Stimulated activated naive CD8-positive, alpha-beta T cell treated with anti-CD3 and anti-CD28 coated beads, Interleukin-15, Interleukin-2, amounts not matched to agents 100 U/mL and 50 U/mL, for 24 hours (primary cell): ENCODE measurements at places on chromosomes 1 and 21.

GRCh38 chr1:209787551-209787950 lies 3.2 kb upstream of the C1orf74 start:
- no peak for DNase-seq

- peak; percentile 41 for DNase-seq
Measured at GRCh38 chr1:68120136-68120791, 69.8 kb upstream of the DIRAS3 start.

GRCh38 chr1:175499595-175500382 lies 243.6 kb downstream of the TNR start:
- DNase-seq: no peak

- DNase-seq: no peak
Measured at GRCh38 chr1:201354901-201355295, 22.6 kb downstream of the TNNT2 start.

GRCh38 chr1:30120245-30121000 lies 603.0 kb downstream of the MATN1 start:
- DNase-seq: no peak

DNA sequence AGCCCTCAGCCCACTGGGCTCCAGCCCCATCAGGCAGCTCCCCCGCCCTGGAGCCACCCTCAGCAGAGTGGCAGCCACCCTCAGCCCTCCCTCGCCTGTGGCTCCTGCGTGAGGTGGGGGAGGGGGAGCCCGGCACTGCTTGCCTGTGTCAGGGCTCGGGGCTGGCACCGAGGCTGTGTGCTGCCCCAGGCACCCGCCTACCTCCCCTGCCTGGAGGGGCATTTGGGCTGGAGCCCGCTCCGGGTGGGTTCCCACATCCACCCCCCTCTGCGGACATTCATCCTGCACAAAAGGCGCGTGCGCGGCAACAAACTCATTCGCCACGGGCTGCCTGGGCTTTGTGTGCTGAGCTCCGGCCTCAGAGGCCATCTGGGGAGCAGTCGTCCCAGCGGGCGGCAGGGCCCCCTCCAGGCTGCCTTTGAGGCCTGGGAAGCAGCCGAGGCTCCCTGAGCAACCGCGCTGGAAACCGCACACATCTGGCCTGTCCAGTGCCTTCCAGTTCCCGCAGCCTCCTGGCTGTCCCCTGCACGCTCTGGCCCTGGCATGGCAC lies 12.6 kb upstream of the TNFRSF14 start:
- DNase-seq: no peak

DNA sequence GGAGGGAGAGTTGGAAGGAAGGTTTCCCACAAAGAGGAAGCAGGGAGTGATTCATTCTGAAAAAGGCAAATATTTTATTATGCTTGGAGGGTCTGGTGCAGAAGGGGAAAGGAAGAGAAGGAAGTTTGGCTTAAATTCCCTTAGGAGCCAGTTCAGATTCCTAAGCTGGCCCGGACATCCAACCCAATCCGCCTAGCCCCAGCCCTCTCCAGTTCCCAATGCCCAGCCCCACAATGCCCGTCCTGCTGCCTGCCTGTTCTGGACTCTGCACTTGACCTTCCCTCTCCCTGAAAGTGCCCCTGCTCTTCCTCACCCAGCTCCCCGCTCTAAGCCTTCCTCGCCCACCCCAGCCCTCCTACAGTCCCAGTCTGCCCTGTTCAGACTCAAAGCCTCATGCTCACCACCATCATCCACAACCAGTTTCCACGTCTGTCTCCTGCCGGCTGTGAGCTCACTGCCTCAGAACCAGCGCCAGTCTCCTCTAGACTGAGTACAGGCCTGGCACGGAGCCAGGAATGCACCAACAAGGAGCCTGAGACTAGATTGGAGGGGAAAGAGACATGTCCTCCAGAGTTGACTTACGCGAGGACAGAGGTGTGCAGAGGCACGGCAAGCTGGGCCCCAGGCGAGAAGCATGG lies 18.9 kb downstream of the CAPN2 start:
- DNase-seq: no peak

GRCh38 chr21:36992671-36993070 lies 13.8 kb upstream of the RIPPLY3 start:
- no peak for DNase-seq

- DNase-seq: no peak
Measured at GRCh38 chr1:240107058-240107684, 15.5 kb downstream of the FMN2 start.

DNA sequence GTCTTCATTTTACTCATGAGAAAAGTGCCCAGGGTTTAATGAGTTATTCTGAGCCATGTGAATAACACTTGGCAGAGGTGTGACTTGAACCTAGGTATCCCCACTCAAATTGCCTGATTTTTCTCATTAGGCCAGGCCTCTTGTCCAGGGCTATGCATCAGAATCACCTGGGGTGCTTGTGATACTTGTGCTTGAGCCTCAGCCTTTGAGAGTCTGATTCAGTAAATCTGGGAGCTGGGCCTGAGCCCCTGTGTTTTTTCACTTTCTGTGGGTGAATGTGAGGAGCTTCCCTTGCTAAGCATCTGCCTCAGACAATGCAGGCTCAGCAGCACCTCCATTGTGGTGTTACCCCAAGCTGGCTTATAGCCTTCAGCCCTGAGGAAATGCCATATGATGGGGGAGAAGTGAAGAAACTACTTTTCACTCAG lies 127.1 kb downstream of the S1PR1 start:
- no peak for DNase-seq

DNA sequence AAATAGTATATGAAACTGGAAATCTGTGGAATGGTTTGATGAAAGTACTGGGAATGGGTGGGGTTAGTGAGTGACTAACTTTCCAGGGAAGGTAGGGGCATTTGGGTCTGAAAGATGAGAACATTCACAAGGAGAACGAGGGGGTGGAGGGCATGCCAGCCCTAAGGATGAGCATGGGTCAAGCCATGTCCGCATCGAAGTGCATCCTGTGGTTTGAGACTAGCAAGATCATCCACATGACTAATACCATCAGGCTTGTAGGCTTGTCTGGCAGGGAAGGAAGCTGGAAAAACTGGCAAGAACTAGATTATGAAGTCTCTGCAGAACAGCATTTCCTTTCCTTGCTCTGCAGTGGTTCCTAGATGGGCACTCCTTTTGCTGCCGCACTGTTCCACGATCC lies 70.4 kb upstream of the UBE2U start:
- no peak for DNase-seq

- peak; percentile 49 for DNase-seq
Measured at GRCh38 chr1:150621497-150622302, 7.7 kb downstream of the ENSA start.

- DNase-seq: peak; percentile 54
Measured at GRCh38 chr1:91732291-91733107, 153.5 kb downstream of the TGFBR3 start.

GRCh38 chr1:164675342-164675904 lies 116.4 kb downstream of the PBX1 start:
- DNase-seq: no peak

GRCh38 chr21:44842087-44842486 lies 24.2 kb upstream of the SUMO3 start:
- DNase-seq: no peak

DNA sequence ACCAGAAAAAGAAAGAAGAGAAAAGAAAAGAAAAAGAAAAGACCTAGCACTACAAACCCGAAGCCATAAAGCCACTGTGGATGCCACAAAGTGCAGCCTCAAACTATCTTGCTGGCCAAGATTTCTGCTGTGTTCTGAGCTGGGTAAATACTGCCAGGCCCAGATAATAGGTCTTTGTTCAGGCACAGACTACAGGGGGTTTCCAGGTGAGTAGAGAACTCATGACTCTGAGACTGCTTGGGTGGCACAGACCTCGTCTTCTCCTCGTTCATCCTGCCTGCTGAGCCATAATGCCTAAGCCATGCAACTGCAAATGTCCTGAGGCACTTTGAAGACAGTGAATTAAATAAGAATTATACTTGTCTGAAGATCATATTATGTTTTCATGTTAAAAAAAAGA lies 651.8 kb downstream of the LMO4 start:
- no peak for DNase-seq

- DNase-seq: no peak
Measured at GRCh38 chr1:227734546-227734855, 601 bp downstream of the JMJD4 start.

DNA sequence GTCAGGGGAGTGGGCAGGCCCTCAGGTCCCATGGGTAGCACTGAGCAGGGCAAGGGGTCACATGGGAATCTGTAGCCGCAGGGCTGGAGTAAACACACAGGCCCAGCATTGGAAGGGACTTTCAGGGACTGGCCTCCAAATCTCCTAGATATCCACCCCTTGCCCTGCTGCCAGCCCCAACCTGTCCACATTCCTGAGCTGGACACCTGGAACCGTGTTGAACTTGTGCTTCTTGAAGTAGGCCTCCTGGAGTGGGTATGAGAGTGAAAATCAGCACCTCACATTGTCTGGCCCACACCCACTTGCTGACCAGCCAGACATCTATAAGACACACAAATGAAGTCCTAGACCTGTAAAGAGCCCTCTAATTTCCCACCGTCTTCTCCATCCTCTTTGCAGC lies 7.7 kb downstream of the POMGNT1 start:
- no peak for DNase-seq

GRCh38 chr1:110605446-110605845 lies 712 bp downstream of the KCNA2 start:
- DNase-seq: no peak

GRCh38 chr1:36068866-36069265 lies 15.0 kb upstream of the TEKT2 start:
- DNase-seq: no peak

- no peak for DNase-seq
Measured at GRCh38 chr1:21775985-21776562, 6.9 kb downstream of the USP48 start.

GRCh38 chr1:111699268-111699667 lies 39.9 kb downstream of the INKA2 start:
- no peak for DNase-seq

DNA sequence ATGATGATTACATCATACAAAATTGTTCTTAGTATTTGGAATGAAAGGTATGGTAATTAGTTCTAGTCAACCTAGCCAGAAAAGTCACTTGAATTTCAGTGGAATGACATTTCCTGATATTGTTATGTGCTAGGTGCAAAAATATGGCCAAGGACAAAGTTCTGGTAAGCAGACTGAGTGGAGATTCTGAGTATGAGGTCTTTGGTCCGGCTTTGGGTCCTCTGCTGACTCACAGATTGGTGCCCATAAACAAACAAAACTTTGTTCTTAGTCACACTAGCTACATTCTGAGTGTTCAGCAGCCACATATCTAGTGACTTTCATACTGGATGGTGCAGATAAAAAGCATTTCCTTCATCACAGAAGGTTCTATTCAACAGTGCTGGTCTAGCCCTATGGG lies 206.1 kb downstream of the ZNF648 start:
- DNase-seq: no peak
